ENCODE measurements at places on chromosomes 16 and 17.

- no peak for ATAC-seq
Observed at GRCh38 chr17:77405867-77406732, 265.3 kb downstream of the SEC14L1 start.

- no peak for ATAC-seq
Observed at GRCh38 chr17:38743556-38744171, 4.5 kb downstream of the PCGF2 start.

- no peak for ATAC-seq
Observed at GRCh38 chr16:4803898-4804762, 1.7 kb upstream of the ROGDI start.

GRCh38 chr17:32268734-32269288, 3.2 kb downstream of the RHBDL3 start:
- ATAC-seq = no peak

DNA sequence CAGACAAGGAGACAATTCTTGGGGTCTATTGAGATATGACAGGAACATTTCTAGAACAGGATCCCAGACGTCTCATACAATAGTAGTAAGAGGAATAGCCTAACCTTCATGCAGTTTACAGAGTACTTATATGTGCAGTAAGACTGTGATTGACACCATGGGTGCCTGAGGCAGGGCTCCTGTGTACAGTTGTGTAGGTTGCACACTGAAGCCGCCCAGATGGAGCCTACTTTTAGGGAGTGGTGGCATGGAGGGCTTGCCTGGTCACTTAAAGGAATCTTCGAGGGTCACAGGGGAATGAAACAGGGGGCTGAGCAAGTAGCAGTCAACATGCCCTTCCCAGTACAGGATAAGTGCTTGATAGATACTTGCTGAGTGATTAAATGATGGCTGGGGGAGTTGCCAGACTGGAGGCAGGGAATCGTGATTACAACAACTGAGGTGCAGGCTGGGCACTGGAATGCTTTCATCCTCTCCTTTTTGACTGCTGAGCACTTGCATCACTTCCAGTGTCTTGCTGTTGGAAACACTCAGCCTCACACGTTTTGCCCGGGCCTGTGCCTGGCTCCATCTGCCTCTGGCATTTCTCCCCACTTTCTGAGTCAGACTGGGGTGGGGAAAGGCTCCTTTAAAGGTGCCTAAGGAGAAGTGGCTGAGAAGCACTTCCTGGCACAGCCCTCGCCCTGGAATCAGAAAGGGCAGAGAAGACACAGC, 71.0 kb downstream of the COPRS start:
- no peak for ATAC-seq

DNA sequence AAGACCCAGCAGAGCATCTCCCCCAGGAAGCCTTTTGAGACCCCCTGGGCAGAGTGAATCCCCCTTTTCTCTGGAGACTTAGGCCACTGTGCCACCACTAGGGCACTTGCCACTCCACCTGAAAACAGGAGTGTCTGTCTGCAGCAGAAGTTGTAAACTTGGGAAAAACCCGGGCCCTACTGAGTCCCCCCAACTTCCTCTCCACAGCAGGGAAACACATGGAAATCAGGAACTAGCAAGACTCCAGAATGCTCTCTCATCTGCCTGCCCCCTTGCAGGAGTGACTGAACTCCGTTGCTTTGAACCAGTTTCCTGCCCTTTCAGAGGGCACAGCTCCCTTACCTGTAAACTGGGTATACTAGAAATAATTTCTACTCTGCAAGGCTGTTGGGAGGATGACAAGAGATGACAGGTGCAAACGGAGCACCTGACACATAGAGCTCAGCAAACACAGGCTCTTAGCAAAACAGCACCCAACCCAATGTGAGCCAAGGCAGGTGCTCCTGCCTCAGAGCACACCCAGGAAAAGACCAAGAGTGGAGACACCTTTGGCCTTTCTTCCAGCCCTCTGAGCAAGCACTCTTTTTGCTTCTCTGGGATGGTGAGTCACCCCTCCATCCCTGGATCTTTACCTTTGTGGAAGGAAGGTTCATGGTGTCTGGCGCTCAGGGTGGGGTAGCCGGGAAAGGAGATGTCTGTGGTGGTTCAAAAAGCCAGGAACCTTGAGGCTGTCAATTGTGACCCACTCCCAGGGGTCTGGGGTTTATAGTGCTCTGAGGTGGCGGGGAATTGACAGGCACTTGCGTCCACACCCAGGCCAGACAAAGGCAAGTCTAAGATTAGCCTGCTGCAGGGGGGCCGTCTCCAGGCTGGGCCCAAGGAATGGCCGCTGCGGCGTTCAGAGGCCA, at the start of gene HCRT:
TSS of gene HCRT (minus strand) at position 740 of the 908 bp plus-strand sequence. CDS start at position 653, 87 bp downstream.
- no peak for ATAC-seq

- ATAC-seq = no peak
Observed at GRCh38 chr16:73172241-73172972, 124.5 kb upstream of the ZFHX3 start.

DNA sequence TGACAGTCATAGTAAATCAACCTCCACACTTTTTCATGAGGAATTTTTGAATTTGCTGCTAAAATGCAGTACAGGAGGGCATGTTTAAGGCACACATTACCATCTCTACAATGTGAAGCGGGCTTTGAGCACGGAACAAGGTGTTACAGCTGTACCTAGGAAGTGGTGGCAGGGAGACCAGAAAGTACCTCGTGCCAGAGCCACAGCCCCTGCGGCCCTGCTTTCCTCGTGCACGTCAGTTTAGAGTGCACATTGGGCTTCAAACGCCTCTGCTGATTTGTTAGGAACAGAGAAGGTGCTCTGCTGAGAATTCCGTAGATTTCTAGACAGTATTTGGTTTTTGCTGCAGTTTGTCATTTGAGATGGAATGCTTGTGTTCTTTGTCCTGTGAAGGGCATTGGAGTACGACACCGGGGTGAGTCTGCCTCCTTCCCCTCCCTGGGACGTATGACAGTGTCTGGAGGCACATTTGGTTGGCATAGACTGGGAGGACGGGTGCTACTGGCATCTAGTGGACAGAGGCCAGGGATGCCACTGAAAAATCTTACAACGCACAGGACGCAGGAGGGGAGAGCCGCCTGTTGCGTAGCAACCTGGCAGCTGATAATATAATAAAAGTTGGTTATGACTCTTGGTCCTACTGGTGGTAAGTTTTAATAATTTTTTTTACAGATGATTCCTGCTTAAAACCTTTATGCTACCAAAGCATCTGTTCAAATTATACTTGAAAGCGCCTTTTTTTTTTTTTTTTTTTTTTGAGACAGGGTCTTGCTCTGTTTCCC, 9.1 kb downstream of the FOXK2 start:
- ATAC-seq = no peak

GRCh38 chr16:67384778-67385510, 8.4 kb downstream of the TPPP3 start:
- no peak for ATAC-seq

DNA sequence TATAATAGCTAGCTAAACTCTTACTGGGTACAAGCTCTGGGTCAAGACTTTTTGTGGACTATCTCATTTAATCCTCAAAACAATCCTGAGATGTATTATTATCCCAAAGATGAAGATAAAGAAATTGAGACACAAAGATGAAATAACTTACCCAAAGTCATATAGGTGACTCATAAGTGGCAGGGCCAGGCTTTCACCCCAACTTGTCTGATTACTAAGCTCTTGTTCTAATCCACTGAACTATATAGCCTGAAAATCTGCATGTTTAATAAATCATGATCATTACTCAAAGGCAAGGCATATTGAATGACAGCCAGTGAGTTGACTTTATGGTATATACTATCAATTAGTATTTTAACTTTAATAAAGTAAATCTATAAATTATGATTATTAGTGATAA, 77.4 kb downstream of the SKAP1 start:
- ATAC-seq = peak; percentile 69

GRCh38 chr16:66150698-66151482, 215.6 kb upstream of the CDH5 start:
- no peak for ATAC-seq

GRCh38 chr16:9404811-9405210, 313.4 kb downstream of the HAPSTR1 start:
- ATAC-seq = no peak

DNA sequence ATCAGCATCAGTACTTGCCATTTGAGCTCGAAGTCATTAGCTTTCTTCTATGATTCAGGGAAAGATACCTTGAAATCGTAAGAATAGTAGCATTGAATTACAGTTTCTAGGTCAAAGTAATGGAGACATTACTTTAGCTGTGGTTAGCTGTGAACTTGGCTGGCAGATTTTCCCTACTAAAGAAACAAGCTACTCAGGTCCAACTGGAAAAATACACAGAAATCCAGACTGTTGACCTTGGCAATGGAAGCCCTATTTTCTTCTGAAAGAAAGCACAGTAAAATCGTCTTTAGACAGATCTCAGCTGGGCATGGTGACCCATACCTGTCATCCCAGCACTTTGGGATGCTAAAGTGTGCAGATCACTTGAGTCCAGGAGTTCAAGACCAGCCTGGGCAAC, 13.4 kb upstream of the DNAJA2 start:
- no peak for ATAC-seq

- peak; percentile 97 for ATAC-seq
Observed at GRCh38 chr17:45123930-45124796, 8.2 kb downstream of the PLCD3 start.

DNA sequence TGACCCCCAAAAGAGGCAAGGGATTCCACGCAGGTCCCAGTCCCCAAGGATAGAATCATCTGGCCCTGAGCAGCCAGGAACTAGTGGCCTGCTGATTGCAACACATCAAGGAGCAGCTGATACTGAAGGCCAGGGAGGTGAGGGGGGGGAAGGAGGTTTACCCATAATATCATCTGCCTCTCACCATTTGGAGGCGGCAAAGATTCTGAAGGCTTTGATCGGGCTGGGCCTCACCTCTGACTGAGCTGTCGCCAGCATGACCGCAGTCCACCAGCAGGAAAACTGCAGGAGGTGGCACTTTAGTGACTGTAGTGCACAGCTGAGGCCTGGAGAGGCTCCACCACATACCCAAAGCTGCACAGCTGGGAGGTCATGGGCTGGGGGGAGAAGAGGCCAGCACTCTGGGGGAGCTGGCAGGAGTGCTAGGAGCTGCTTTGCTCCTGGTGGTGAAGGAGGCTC, 20.5 kb upstream of the ITGA3 start:
- no peak for ATAC-seq

DNA sequence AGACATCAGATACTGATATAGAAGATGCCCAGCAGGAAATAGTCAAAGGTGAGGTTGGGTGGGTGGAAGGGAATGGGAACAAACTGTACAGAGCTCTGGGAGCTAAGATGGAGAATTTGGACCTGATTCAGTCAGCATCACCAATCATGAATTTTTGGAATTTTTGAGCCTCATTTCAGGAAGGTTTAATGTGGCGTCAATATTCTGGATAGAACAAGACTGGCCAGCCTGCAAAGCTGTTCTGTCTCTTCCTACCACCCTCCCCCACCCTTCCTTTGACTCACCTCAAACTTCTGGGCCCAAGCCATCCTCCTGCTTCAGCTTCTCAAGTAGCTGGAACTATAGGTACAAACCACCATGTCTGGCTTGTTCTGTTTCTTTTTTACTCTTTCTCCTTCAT, 32.6 kb downstream of the CTCF start:
- ATAC-seq = peak; percentile 72

DNA sequence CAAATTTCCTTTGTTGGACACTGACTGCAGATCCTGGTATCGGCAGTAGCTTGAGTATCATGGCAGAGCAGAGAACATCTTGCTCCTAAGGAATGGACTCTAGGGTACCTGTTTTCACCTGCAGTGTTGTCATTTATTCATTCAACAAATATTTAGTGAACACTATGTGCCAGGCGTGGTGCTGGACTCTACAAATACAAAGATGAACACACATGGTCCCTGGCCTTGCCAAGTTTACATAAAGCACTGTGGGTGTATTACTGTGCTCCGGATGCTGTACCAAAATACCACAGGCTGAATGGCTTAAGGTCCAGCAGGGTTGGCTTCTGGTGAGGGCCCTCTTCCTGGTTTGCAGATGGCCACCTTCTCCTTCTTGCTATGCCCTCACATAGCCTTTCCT, 14.2 kb upstream of the CCR7 start:
- ATAC-seq = no peak

DNA sequence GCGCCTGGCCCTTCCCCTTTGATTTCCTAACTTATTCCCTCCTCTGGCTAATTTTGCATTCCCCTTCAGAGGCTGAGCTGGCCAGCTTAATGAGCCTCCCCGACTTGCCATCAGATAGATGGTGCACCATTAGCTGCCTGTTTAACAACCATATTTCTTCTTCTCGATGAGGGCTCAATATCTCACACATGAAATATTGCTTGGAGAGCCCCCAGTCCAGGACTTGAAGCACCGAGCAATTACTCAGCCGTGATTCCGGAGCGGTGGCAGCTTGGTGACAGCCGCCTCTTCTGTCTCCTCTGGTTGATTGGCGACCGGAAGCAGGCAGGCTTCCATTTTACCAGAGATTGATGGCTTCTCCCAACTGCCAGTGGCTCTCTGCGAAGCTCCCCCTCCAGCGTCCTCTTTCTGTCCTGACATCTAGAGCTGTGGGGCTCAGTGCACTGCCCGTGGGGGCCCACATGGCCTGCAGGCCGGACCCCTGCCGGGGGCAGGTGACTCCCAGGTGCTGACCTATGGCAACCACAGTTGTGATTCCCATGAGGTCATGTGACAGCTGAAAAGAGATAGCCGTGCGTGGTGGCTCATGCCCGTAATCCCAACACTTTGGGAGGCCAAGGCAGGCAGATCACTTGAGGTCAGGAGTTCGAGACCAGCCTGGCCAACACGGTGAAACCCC, 133.7 kb upstream of the SEC14L1 start:
- ATAC-seq = no peak

DNA sequence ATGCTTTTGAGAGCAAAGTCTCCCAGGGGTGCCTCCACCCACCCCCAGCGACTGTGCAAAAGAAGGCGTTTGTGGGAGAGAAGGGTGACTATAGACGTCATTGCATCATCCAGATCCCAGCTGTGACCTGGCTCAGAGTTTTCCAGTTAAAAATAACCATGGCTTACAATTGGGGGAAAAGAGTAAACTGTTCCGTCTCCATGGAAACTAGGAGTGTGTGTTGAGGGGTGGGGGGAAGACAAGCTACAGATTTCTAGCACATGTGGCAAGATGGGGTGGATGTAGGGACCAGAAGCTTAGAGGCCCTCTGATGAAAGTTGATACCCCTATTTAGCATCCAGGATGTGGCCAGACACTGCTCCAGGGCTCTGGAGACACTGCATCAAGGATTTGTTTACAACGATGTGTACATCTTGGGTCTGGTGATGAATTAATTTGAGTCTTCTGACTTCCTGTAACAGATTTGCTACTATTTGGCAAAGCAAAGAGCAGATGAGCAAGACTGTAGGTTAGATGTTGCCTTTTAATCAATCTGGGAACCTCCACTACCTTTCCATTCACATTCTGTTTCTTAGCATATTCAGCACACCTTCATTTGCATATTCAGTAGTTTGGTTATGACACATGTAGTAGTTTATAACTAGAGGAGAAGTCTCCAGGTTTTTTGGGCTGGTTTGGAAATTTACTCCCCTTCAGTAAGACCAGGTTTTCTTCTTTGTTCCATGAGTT, 6.2 kb upstream of the DUSP14 start:
- ATAC-seq = peak; percentile 59

- peak; percentile 95 for ATAC-seq
Observed at GRCh38 chr16:48101069-48101674, 54.6 kb downstream of the ABCC12 start.

DNA sequence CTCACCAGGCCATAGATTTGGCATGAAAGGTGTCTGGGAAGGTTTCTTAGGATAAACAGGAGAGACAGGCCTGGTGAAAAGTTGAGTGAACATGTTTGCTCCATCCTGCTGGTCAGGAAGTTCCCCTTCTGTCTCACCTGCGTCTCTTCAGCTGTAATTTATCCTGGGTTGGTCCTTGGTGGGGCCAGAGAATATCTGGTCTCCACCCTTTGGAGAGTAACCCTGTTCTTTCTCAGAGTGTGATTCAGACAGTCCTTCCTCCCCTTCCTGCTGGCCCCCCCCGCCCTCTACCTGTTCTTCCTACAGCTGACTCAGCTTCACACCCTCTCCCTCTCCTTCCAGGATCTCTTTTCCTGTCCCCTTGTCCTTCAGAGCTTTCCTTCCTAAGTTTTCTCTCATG, 17.1 kb downstream of the MINK1 start:
- no peak for ATAC-seq

All from activated T-helper 17 cell treated with anti-CD3 and anti-CD28 coated beads, Interleukin-2, amount 50 U/mL, for 72 hours (primary cell).